NCI-H226 (cell line): ENCODE measurements at places on chromosomes 4 and X.

DNA sequence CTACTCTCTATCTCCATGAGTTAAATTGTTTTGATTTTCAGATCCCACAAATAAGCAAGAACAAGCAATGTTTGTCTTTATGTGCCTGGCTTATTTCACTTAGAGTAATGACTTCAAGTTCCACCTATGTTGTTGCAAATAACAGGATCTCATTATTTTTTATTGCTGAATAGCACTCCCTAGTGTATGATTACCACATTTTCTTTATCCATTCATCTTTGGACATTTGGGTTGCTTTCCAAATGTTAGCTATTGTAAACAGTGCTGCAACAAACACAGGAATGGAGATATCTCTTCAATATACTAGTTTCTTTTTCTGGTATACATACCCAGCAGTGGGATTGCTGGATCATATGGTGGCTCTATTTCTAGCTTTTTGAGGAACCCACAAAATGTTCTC lies 136.0 kb downstream of the SLITRK2 start:
- DNase-seq = no peak

DNA sequence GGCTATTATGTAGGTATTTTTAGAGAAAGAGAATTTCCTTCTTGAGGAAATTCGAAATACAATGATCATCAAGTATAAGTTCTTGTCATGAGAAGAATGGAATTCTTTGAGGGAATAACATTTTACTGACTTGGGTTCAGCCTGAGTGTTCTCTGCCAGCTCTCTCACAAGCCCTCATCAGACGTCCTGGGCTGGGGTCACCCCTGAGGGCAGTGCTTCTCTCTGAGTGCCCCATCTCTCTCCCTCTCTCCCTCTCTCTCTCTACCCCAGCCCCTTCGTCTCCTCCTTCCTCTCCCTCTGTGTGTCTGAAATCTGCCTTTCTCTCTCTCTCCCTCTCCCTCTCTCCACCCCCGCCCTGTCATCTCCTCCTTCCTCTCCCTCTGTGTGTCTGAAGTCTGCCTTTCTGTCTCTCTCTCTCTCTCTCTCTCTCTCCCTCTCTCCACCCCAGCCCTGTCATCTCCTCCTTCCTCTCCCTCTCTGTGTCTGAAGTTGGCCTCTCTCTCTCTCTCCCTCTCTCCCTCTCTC lies 241.7 kb upstream of the PSAPL1 start:
- DNase-seq = no peak

GRCh38 chrX:109928596-109929335 lies 74.1 kb upstream of the TMEM164 start:
- no peak for DNase-seq

DNA sequence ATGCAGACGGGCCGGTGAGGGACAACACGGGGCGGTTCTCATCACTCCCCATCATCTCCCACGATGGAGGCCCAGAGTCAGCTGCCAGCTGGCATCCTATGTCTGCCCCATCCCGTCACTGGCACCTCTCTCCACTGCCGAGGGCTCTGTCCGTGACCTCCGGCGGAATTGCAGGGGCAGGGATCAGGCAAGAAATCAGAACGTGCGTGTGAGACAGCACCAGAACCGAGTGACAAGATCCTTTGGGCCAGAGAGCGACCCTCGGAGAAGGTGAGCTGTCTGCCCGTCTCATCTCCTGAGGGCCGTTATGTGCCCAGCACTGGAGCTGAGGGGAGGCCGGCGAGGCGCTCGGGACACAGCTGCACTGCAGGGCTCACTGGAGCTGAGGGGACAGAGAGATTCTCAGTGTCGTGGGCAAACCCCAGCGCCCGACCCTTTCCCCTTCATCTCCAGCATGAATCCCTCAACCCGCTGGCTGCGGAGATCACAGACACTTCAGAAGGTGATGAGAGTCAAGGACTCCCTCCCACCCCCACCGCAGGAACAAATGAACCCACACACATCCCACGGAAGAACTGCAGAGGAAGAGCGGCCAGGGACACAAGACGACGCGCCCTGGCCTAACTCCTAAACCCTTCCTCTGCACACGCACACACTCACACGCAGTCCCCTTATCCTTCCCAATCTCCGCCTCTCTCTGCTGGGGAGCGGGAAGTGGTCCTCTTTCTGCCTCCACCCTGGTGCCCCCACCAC lies 128.7 kb downstream of the AFAP1 start:
- DNase-seq = no peak

DNA sequence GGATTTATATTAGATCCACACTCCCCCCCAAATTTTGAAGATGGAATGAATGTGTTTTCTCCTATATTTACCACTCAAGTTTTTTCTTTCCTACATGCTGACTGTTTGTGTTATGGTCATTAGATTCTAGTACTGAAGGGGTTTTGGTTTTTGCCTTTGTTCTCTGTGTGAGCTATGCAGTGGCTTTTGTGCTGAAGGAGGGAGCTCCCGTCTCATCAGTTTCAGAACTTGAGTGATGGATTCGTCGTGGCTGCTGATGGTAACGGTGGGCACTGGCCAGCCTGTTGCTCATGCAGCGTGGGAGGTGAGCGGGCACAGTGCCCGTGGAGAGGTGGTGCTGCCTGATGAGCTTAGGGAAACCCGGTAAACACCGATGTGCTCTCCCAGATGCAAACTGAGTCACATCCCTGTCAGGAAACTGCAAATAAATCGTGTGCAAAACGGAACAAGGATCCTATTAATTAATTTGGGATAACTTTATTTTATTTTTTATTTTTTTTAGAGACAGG lies 101.5 kb downstream of the SORBS2 start:
- DNase-seq = peak; percentile 21

DNA sequence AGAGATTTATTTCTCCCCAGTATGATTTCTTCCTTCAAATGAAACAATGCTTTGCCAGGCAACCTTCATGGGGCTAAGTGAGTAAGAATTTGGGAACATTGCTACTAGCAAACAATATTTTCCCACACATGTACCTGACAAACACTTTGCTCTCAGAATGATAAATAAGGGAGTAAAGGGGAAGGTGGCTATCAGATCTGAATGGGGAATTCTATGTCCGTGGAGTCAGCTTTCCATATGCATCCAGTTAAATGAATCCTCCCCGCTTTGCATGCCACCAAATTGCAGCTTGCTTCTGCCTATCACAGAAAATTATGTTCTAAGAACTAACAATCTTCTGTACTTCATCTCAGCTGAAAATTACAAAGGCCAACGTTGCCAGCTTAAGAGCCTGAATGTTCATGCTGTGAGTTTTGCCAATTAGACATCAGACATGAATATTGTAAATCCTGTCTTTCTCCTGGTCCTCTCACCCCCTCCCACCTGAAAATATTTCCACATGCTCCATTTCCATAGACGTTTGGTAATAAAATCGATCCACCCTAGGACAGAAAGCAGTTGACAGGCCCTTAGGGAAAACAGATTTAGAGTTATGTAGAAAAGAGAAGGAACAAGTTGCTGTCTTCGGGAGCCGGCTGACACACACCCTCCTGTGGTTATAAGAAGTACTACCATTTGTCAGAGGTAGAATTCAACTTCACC lies 6.3 kb downstream of the MEPE start:
- DNase-seq = no peak

DNA sequence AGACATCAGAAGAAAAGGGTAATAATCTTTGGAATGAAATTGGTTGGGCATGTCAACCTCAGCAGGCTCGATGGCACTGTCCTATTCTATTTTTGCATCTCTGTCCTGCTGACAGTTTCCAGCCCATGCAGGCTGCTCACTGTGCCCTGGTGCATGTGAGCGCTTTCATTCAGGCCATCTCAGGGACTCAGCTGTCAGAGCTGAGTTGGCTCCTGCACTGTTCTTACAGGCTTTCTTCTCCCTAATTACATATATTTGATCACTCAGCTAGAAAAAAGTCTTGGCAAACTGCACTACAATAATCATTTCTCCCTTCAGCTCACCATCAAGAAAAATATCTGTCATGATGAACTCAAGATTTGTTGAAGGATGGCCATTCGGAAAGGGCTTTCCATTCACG lies 84.7 kb downstream of the RASL11B start:
- no peak for DNase-seq

GRCh38 chrX:20218836-20219505 lies 47.7 kb downstream of the RPS6KA3 start:
- no peak for DNase-seq

DNA sequence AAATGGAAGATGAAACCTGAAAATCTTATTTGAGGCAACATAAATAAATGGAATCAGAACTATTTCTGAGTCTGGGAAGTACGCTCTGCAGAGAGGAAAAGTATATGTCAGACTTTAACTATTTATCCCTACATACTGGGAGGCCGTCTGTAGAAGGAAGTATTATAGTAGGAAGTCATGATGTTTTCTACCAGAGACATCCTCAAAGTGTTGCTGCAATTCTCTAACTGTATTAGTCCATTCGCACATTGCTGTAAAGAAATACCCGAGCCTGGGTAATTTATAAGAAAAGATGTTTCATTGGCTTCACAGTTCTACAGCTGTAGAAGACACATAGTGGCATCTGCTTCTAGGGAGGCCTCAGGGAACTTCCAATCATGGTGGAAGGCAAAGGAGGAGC lies 88.7 kb upstream of the TBL1X start:
- no peak for DNase-seq

DNA sequence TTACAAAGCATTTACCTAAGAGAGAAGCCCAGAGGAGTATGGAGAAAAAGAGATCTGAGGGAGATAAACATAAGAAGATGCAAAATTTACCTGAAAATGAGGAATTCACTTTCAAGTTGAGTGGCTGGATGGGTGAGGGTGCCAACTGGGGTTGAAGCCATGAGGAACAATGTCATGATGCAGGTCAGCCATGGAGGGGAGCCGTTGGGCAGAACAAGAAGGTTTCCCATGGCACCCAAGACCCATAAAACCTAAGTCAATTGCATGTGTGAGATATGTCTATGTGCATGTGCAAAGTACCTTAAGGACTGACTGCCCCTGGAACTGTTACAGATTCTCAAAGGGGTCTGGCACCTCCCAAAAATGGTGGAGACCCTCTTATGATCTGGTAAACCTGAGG lies 46.6 kb upstream of the PRRG1 start:
- no peak for DNase-seq

- no peak for DNase-seq
These were observed 472.5 kb downstream of the STPG2 start for GRCh38 chr4:97670703-97671269.

DNA sequence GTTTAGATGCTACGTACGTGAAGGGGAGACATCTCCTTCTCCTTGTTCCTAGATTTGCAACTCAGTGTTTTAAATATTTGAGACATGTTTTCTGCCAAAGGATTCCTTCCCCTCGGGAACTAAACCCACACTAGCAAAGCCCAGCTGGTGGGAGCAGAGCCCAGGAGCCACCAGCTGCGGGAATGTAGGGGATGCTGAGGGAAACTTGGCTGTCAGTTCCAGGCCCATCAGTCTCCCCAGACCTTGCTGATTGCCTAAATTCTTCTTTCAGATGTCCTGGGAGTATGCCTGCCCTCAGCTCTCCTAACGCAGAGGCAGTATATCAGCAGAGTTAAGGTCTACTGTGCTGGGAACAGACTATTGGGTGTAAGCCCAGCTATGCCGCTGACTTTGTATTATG lies 630.0 kb upstream of the TENM3 start:
- no peak for DNase-seq

DNA sequence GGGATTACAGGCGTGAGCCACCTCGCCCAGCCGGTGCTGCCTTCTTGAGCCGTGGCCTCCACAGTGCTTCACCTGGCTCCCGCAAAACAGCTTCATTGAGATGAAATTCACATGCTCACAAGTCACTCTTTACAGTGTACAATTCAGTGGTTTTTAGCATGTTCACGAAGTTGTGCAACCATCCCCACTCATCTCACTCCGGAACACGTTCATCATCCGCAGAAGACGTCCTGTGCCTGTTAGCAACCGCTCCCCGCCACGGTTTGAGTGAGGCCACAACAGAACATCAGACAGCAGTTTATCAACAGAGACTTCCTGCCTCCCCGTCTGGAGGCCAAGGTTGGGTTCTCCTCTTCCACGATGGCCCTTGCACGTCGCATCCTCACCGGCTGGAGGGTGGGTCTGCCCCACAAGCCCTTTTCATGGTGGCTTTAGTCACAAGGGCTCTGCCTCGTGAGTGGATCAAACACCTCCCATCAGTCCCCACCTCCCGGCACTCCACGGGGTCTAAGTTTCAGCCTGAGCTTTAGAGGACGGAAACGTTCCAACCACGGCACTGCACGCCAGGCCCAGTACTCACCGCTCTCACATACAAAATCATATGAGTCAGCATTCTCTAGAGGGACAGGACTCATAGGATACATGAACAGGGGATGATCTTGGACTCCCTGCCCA lies 29.6 kb upstream of the SPON2 start:
- DNase-seq = no peak

DNA sequence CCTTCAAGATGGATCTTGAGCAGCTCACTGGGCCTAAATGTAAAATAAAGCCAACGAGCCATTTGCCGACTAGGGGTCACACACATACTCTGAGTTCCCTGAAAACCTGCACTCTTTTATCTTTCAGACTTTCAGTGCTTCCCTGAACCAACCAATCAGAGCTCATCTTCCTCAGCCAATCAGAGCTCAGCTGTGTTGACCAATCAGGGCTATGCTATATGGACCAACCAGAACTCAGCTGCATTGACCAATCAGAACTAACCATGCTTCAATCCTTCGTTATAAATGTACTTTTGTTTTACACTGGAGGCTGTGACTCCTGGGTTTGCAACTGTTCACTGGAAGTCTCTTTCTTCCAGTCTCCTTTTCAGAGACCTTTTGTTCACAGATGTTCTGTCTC lies 19.3 kb downstream of the SLC25A53 start:
- no peak for DNase-seq

DNA sequence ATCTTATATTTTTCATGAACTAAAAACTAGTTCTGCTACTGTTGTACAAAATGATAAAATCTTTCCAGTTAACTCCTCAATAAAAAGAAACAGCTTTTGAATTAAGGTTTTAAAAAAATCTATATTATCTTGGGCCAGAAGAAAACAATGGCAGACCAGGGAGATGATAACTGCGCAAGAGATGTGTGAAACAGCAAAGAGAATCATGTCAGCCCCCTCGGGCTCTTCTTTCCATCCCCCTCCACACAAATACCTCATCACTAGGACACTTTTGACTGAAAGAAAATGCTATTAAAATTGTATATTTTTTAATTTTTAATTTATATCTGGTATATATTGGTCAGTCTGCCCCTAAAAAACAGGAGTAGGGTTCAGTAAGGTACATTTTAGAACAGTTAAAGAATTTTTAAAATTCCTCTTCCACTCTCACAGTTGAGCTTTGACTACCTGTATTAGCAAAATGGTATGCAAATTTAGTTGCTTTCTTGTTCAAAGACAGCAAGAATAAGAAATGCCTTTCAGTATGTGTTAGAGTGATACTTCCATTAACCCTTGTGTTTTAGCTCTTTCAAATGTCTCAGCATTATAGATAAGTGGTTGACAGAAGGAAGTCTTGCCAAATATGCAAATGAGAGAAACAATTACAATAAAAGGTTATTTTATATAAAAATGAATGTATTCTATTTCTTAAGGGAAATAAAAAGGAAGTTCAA lies 36.4 kb upstream of the LCORL start:
- DNase-seq = no peak

GRCh38 chr4:105666693-105667092 lies 41.8 kb downstream of the INTS12 start:
- peak; percentile 10 for DNase-seq

- DNase-seq = no peak
These were observed 118.5 kb downstream of the PLS3 start for GRCh38 chrX:115679460-115679859.

- no peak for DNase-seq
These were observed 782.3 kb downstream of the PCDH18 start for GRCh38 chr4:136749989-136750388.
